ENCODE measurements at places on chromosomes 2 and 18. TPM values are rescaled to one million over a fixed set of nuclear protein-coding genes. Genes with fewer than 3 reads are reported as not detected.

The ABCG5 gene
- not detected for polyA plus RNA-seq

DNA sequence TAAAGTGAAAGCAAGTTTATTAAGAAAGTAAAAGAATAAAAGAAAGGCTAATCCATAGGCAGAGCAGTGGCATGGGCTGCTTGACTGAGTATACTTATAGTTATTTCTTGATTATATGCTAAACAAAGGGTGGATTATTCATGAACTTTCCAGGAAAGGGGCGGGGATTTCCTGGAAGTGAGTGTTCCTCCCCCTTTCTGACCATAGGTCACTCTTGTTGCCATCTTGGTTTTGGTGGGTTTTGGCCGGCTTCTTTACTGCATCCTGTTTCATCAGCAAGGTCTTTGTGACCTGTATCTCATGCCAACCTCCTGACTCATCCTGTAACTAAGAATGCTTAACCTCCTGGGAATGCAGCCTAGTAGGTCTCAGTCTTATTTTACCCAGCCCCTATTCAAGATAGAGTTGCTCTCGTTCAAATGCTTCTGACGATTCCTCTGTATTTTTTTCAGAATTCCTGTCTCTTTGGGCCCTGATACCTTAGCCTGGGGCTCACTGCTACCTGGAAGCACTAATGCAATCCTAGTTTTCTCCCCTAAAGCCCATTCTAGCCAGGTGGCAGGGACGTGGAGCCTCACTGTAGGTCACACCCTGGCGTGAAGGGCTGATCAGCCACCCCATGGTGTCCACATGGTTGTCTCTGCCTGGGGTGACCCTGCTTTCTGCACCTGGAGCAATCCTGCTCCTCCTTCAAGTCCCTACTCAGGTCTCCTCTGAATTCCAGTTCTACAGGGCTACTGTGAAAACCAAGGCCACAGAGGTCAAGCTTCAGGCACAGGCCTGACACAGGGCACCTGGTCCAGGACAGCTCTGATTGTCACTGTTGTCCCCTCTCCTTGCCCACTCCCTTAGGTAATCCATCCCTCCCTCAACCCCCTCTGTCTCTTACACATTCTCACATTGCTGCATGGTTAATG lies 6.0 kb upstream of the SLC35F6 start:
- peak; percentile 98 for DNase-seq

- DNase-seq = no peak
Observed at GRCh38 chr2:25044990-25045389, 3.1 kb downstream of the EFR3B start.

DNA sequence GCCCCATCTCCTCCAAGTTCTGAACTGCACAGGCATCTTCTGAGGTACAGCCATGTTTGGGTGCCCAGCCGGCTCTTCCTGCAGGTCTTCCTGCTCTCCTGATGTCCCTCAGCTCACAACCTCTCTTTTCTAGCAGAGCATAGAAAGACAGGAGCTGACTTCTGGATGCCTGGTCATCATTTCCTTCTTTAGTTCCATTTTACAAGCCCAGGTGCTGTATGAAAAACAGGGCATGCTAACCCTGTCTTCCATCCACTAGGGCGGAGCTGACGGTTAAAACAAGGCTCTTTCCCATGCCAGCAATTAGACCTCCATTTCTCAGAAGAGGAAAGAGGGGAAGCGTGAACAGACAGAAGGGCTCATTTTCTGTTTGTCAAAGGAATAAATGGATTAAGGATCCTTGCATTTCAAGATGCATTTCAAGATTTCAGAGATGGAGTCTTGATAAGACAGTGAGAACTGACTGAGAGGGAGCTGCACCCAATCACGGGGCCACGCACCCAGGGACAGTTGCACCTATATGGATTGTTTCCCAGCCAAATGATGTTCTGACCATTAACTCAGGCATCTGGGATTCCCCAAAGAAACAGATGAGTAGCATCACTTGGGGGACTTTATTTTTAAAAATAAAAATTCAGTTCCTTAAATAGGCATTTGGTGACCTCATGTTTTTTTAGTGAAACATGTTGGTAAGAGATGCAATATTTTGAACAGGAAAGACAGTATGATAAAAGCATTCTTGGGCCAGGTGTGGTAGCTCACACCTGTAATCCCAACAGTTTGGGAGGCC lies 45.8 kb upstream of the EML6 start:
- DNase-seq = no peak

GRCh38 chr18:48838921-48839818 lies 111.6 kb downstream of the SMAD7 start:
- no peak for DNase-seq

GRCh38 chr2:19802086-19802841 lies 99.5 kb downstream of the TTC32 start:
- DNase-seq = no peak

DNA sequence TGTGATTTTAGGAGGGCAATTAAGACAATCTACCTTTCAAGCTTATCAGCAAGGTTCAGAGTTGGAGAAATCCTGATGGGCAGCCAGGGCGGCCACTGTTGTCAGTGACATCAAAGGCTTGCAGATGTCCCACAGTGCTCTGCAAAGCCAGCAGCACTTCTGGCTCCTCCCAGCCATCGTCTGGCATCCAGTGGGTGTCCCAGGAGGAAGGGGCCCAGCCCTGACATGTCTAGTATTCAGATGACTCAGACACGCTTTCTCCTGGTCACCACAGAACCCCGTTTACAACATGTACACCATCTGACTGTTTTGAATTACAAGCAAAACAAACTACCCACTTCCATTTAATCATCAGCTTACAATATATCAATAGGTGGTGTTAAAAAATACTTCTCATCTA lies 61.4 kb downstream of the CYRIA start:
- no peak for DNase-seq

- no peak for DNase-seq
Observed at GRCh38 chr2:210792000-210792399, 235.6 kb downstream of the CPS1 start.

DNA sequence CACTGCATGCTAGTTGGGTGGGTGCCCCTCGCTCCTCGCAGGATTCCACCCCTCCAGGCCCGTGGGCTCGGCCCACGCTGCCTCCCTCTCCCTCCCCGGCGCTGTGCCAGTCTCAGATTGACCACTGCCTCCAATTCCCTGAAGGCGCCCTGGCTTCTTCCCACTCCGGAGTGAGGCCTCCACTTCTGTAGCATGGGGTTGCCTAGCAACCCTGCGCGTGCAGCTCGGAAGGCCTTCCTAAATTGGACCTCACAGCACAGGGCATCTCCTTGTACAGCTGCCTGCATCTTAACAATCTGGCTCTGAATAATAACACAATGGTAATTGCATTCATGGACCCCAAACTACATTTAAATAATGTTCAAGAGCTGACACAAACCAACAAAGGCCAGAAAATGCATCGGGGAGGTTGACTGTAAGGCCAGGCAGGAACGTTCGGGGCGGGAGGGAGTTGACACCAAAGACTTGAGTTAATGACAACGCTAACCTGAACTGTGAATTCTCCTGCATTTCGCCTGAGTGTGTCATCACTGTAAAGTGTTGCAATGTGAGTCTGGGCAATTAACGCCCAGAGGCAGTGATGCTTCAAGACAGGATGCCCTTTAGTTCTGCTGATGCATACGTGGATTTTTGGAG lies 222.9 kb downstream of the ZBTB7C start:
- DNase-seq = no peak

GRCh38 chr18:52657043-52657805 lies 317.2 kb downstream of the DCC start:
- no peak for DNase-seq

DNA sequence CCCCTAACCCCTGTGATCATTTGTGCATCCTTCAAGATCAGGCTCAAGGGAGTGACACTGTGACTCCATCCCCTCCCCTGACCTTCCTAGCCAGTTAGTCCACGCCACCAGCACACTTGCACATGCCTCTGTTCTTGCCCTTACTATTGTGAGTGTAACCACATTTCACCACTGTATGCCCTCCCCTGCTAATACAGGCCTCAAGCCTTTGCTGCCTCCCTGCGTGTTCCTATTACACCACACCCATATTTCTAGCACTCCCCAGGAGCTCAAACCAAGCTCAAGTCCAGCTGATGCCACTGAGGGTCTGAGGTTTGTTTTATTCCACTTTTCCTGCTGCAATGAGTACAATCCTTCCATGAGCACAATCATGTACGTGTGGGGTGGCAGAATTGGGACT lies 288.9 kb upstream of the FBXO11 start:
- DNase-seq = no peak

- no peak for DNase-seq
Observed at GRCh38 chr2:103785432-103785831, 1023.6 kb downstream of the TMEM182 start.

DNA sequence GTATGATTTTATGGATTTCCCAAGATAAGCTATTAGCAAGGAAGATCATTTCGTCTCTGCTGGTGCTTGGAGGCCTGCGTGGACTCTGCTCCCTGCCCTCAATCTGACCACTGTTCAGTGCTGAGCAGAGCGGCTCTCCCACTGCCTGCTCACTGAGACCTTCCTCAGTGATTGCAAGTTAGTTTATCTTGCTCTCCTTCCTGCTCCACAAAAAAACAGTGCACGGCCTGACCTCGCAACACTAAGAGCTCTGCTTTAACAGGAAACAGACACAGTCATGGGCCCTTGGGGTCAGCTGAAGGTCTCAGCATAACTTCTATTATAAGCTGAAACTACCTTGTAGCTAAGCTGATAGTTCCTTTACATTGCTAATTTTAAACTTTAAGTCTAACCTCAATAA lies 53.1 kb downstream of the PRELID3A start:
- no peak for DNase-seq

DNA sequence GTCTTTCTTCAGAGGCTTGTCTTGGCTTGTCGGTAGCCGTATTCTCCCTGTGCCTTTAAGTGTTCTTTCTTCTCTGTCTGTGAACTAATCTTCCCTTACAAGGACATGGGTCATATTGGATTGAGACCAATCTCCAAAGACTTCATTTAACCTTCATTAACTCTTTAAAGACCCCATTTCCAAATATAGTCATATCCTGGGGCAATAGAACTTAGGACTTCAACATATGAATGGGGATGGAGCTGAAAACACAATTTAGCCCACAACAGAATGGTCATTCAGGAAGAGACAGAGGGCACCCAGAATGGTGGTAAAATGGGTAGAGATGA lies 82.1 kb upstream of the TANK start:
- DNase-seq = no peak

DNA sequence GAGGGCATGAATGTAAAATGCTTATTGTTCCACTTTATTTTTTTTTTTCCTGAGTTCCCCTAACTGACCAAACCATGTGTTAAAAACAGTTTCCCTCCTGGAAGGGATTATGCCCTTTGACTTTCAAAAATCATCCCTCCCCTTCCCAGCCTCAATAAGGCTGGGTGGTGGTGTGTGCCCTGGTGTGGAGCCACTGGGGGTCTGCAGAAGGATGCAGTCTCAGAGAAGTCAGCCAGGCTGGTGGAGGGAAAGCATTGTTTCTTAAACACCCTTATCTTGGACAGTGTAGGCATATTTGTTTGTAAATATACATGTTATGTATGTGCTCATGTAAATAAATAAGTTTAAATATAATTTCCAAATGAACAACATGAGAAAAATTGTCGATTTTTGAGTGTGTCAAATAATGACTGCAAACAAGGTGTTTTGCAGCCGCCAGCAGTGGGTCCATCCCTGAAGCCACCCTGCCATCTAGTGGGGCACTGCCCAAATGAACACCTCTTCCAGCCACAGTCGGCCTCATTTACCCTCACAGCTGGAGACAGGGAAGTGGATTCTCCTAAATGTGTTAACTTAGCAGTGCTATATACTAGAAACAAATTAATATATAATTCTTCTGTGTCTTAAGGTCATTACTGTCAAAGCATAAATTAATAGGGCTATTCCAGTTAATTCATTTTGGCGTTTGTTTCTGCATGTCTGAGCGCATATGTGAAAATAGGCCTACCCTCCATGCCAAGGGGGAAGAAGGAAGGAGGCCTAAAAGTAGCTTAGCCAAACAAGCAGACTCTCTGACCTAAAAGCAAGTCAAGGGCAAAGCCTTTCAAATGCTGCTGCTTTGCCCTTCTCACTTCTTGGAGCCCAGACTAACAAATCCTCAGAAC lies 209.6 kb upstream of the PIK3C3 start:
- DNase-seq = peak; percentile 4
